ENCODE measurements at places on chromosomes 16 and 17.
A peak's percentile ranks its signal among the peaks of the same experiment; 100 is the strongest.

- DNase-seq = peak; percentile 75
Measured at GRCh38 chr16:89201439-89202377, 1.4 kb upstream of the SLC22A31 start.

- DNase-seq = peak; percentile 93
Measured at GRCh38 chr17:1764284-1764683, 2.4 kb downstream of the SERPINF1 start.

- no peak for DNase-seq
Measured at GRCh38 chr16:62853887-62854286, 817.6 kb upstream of the CDH8 start.

DNA sequence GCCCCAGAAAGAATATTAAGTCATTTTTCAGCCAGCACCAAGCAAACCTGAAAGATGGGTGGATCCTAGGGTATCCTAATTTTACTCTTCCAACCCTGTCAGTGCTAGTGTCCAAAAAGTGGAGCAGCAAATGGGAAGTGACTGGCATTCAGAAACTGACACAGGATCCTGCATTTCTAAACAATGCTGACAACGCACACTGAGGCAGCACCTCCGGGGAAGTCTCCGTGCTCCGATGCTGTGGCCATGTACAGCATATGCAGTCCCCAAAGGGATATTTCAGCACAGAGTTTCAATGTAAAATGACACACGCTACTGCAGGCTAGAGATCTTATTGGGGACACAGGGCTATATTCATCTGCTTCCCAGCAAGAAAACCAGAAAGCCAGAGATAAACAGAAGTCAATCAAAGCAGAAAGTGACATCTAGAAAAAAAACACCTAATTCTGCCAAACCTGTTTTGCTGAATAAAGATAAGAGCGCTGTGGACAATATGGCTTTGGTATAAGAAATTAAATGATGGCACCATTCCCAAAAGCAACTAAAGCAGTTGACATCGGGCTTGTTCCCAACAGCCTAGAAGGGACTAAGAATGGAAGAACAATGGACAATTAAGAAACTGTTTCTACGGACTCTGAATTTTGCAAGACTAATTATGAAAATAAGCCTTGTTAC, 17.3 kb downstream of the XYLT1 start:
- DNase-seq = no peak

- DNase-seq = peak; percentile 83
Measured at GRCh38 chr16:66605177-66605978, 874 bp downstream of the CMTM3 start.

DNA sequence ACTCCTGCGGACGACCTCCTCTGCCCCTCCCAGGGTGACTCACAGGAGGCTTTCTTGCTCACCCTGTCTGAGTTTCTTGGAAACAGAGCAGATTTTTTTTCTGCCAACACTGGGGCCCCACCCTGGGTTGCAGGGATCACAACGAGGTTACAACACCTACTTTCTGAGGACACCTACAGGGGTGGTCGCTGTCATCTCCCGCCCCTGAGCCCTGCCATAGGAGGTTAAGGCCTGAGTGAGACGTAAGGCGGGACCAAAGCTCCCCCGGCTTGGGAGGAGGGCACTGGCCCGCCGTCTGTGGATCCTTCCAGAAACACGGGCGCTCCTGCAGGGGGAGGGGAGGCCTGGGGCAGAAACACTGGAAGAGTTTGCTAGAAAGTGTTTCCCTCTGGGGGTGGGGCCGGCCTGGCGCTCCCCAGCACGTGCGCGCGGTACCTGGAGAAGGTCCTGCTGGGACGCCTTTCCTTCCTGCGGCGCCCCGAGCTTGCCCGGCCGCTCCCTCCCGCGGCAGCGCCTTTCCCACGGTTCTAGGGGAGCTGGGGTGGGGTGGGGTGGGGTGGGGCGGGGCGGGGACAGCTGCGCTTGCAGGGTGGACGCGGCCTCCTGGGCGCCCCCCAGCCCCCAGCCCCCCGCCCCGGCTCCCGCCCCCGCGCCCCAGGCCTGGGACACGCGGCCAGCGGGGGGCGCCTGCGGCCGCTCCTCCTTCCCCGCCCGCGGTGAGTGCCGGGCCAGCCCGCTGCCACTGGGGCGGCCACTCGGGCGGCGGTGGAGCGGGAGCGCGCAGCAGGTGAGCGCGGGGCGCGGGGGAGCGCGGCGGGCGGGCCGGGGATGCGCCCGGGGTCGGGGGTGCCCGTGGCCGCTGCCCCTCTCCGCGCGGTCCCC, 20.7 kb upstream of the ADCY7 start:
- no peak for DNase-seq

GRCh38 chr17:78774956-78775571, 7.0 kb downstream of the CYTH1 start:
- DNase-seq = peak; percentile 51

DNA sequence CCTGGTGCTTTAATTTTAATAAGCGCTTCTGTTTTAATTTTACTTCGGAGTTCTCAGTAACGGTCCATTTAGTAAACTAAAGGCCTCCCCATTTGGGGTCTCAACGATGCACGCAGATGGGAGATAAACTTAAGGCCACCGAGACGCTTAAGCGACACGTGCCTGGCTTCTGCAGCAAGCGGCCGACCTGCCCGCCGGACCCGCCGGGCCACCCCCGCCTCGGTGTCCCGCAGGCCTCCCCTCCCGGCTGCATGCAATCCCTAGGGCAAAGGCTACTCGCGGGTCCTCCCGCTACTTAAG, 592 bp downstream of the GCSH start:
- DNase-seq = no peak

GRCh38 chr17:51526507-51526906, 266.2 kb downstream of the UTP18 start:
- no peak for DNase-seq

DNA sequence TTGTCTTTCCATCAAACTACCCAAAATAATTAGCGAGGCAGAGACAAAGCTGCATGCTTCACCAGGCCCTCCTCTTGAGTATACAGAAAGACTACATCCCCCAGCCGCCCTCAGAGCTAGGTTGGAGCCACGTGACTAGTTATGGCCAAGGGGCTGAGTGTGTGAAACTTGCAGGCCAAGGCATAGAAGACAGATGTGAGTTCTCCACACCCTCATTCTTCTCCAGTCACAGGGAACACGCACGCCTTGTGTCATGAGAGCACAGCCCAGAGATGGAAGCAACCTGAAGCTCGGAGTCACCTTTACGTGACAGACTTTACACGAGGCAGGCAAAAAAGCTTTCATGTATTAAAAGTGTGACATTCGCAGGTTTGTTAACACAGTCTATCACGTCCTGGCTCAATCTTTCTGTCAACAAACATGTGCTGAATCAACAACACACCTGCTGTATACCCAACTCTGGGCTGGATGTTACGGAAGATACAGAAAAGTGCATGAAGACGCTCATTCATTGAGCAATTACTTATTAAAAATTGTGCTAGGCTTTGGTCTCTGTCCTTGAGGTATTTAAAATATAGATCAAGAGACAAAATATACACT, 38.3 kb downstream of the STX8 start:
- no peak for DNase-seq

DNA sequence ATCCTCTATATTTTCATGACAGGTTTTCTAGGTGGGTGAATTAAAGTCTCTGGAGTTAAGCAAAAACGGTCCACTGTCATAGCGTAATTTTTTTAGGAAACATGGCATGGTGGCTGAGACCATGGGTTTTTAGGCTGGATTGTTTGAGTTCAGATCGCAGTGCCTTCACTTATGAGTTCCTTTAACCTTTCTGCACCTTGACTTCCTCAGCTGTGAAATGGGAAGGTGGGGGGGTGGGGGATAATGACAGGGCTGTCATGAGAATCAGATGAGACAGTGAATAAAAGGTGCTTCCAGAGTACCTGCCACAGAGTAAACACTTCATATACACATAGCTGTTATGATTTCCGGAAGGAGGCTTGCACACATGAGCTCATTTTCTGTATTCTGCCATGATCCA, 11.8 kb downstream of the PRCD start:
- DNase-seq = no peak

DNA sequence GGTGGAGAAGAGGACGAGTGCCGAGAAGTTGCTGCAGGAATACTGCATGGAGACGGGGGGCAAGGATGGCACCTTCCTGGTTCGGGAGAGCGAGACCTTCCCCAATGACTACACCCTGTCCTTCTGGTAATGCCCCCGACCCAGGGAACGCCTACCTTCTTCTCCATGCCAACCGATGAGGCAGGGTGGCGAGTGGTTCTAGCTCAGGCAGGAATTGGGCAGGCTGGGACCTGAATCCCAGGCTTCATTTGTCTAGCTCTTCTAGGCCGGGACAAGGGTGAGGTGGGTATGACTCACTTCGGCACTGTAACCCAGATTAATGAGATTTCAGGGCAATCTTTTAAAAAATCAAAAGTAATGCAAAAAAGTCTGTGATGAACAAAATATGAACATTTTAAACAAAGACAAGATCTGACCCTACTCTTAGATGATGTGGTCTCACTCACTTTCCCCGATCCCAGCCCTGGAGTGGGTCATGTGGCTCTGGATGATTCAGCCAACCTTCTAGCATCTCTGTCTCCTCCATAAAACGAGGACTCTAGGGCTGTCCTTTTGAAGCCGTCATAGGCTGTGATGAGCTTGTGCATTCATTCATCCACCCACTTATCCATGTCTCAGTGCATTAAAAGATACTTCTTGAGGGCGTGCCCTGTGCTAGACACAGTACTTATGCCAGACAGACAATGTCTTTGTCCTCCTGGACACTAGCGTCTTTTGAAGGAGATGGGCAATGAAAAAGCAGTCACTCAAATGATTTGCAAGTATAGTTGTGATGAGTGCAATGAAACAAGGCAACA, 102.6 kb downstream of the SDR42E1 start:
- DNase-seq = peak; percentile 52

- DNase-seq = no peak
Measured at GRCh38 chr16:68445458-68445857, 2.9 kb downstream of the SMPD3 start.

- DNase-seq = no peak
Measured at GRCh38 chr16:67186550-67186950, 2.8 kb upstream of the MATCAP1 start.

- DNase-seq = no peak
Measured at GRCh38 chr17:41689497-41690299, 1.0 kb downstream of the EIF1 start.

GRCh38 chr17:68468788-68469187, 11.5 kb upstream of the WIPI1 start:
- DNase-seq = no peak

- peak; percentile 22 for DNase-seq
Measured at GRCh38 chr17:28473542-28473941, at the start of gene SLC13A2. TSS of gene SLC13A2 (plus strand) at chr17:28473644. CDS start at chr17:28473713, 69 bp downstream.

DNA sequence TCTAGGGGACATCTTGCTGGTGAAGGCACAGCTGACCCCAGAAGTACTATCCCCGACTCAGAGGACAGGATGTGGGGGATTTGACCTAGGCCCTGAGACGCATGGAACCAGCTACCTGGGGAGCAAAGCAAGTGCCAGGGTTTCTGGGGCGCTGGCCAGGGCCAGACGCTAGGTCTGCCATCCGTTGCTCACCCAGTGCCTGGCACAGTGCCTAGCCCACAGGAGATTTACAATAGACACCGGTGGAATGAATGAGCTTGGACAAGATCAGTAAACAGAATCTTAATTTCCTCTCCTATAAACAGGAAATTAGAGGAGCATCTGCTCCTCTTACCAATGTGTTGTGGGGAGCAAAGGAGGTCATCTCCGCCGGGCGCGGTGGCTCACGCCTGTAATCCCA, 5.0 kb downstream of the RPRML start:
- no peak for DNase-seq

GRCh38 chr16:87017371-87018012, 299.7 kb downstream of the C16orf95 start:
- peak; percentile 22 for DNase-seq

DNA sequence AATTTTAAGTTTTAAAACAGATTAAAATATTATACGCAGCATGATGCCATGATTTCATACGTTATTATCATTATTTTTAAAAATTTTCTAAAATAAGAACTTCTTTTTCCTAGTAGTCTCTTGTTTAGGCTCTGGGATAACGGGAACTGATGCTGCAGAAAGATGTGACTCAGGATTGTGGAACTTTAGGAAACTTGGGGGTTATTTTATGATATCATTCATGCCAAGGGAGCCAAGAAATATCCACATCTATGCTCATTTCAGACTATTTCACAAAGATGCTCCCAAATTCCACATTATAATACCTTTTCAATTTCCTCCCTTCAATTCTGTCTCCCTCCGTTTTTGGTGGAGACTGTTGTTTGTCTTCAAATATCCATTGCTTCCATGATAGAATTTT, 236.4 kb downstream of the HS3ST3A1 start:
- DNase-seq = no peak

DNA sequence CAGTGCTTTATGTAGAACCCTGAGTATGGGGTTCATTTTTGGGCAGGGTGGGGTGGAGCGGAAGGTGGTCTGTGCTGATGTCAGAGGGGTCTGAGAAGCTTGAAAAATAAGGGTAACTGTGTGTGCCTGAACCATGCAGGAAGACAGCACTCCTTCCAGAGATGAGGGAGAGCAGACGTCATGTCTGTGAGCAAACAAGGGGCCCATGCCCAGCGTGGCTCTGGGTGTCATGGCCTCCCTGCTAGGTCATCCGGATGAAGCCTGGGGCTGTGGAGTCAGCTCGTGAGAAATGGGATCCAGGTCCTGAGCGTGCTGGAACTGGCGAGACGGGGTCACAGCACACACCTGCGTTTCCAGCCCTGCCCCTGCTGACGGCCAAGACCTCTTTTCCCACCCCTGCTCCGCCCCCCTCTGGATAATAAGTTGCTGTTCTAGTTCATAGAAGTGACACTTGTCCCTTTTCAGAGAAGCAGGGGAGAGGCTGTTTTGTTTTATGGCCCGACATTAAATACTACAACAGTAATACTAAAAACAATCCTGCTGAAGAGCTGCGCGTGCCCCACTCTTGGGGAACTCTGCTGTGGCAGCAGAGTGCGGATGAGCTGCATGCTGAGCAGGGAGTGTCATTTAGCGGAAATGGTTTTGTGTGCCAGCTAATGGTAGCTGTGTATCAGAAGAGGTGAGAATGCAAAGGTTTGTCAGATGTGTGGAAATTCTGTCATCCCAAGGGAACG, 92.6 kb downstream of the RPTOR start:
- DNase-seq = no peak

- DNase-seq = no peak
Measured at GRCh38 chr16:17101646-17102045, 369.1 kb downstream of the XYLT1 start.

DNA sequence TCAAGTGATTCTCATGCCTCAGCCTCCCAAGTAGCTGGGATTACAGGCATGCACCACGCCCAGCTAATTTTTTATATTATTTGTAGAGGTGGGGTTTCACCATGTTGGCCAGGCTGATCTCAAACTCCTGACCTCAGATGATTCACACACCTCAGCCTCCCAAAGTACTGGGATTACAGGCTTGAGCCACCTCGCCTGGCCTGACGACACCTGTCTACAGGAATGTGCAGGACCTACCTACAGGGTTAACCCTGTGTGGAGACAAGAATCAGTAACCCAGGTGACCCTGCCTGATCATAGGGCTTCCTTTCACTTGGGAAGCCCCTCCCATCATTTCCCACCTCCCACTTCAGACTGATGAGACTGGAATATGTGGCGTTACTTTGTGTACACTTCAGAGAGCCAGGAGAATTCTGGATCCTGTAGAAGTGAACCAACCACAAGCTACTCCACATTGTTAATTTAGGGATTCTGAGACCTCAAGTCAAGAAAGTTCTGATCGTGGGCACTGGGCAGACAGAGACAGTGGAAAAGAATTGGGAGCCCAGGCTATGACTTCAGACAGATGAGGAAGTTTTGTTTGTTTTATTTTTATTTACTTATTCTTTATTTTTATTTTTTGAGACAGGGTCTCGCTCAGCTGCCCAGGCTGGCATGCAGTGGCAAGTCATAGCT, 5.7 kb upstream of the MILR1 start:
- no peak for DNase-seq

- DNase-seq = no peak
Measured at GRCh38 chr17:40445751-40446468, 2.7 kb downstream of the IGFBP4 start.

GRCh38 chr16:80725566-80726162, 78.7 kb downstream of the CDYL2 start:
- no peak for DNase-seq

Measured in sigmoid colon (tissue), 7 donors.